Right ventricle myocardium superior (tissue), 1 donor: ENCODE measurements at places on chromosomes 5 and 9. TPM values are rescaled to one million over a fixed set of nuclear protein-coding genes. Genes with fewer than 3 reads are reported as not detected.

PPIC gene
- 43.6 TPM for total RNA-seq

GRIN1 gene
- total RNA-seq, result not detected

DNA sequence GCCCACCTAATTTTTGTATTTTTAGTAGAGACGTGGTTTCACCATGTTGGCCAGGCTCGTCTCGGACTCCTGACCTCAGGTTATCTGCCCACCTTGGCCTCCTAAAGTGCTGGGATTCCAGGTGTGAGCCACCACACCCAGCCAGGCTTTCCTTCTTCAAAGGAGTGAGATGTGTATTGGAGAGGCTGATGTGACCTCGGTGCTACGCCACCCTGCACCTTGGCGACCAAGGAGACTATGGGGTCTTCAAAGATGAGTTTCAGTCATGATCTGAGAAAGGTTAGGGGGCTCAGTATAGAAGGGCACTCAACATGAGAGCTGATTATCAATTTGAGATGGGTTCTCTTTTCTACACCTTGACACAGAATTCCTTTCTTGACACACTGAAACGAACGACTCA lies 284.2 kb upstream of the WWC1 start:
- DNase-seq, result no peak

- no peak for DNase-seq
Observed at GRCh38 chr9:905906-906305, 64.4 kb downstream of the DMRT1 start.

ANGPTL2 gene
- 32.6 TPM for total RNA-seq
